ENCODE measurements at places on chromosomes 3 and 15.

DNA sequence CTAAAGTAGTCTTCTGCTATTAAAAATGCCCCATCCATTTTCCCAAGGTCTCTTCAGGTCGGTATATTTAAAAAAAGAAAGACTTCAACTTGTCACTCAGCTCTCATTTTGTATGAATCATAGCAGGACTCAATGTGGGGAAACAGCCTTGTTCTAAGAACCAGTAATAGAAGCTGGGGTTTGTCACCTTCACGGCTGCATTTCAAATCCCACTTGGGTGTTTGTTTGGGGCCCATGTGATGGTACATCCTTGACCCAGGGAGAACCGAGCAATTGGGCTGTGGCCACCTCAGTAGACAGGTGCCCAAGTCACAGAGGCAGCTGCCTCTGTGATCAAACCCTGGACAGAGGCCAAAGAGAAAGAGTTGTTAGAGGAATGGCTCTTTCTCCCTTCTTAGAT lies 70.3 kb upstream of the ARL8B start:
- DNase-seq, result no peak

DNA sequence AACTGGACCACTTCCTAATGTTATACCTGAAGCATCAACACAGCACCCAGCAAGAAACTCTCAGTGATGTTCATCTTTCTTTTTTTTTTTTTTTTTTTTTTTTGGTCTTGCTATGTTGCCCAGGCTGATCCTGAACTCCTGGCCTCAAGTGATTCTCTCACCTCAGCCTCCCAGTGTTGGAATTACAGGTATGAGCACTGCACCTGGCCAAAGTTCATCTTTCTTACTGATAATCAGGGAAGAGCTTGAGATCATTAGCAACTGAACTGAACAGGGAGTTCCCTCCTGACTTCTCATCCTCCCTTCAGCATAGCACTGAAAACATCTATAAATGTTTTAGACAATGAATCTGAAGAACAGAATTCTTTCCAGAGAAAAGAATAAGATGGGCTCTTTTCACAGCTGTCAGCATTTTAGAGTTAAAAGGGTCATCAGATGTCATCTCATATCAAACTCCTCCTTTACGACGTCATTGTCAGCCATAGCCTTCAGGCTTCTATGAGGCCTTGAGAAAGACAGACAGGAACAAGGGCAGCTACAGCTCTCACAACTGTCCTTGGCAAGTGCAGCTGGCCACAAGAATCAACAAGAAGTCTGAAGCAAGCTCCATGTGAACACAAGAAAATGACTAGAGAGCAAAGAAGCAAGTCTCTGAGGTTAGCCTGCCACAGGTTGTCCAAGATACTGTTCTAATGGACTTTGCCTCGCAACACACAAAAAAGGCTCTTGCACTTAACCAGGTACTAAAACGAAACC lies 33.8 kb downstream of the SCAP start:
- no peak for DNase-seq

DNA sequence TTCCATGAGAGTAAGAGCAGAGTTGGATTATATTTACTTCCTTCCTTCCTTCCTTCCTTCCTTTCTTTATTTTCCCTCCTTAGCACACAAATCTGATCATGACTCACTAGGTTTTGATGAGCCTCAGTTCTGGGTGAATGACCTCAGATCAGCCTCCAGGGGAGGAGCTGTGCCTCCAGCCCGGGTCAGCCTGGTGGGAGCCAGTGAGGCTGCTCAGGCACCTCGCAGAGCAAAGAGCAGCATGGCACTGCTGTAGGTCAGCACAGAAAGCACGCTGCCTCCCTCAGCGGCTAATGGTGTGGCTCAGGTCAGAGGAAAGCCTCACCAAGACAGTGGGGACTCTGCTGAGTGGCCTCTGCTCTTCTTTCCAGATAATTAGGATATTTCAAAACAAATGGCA lies 108.5 kb downstream of the SYNPR start:
- DNase-seq, result no peak

- no peak for DNase-seq
Observed at GRCh38 chr3:156793851-156794250, 32.3 kb upstream of the LEKR1 start.

DNA sequence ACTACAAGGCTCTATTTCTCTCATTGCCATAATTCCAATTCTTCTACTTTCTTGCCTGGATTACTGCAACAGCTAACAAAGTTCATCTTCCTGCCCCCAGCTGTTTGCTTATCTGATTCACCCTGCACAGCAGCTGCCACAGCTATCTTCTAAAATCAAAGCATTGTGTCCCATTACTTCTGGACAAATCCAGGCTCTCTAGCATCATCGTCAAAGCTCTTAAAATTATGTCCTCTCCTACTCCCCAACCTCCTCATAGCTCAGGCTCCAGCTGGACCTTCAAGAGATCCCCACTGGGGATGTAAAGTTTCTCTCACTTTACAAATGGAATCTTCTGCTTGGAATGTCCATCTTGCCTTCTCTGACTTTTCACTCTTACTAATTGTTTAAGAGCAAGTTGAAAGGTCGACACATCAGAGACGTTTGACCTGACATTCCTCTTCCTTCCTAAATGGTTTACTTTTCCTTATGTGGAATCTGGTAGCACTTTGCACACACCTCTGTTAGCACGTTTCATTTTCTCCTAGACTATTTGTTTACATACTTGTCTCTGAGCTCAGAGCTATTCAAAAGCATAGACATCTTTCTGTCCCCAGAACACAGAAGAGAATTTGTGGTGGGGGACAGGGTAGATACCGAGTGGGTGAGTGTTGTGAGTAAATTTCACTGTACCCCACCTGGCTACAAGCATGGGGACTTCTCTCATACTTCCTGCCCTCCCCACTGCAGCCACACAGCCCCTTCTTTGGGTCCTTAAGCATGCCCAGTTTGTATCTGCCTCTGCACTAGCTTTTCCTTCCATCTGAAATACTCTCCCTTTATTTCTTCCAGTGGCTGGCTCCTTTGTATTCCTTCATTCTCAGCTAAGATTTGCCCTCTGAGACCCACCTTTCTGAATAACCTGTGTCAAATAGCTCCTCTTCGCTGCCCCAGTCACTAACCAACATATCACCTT lies 77.9 kb downstream of the SERPINI1 start:
- no peak for DNase-seq

GRCh38 chr3:14423963-14424362 lies 21.6 kb downstream of the SLC6A6 start:
- no peak for DNase-seq

DNA sequence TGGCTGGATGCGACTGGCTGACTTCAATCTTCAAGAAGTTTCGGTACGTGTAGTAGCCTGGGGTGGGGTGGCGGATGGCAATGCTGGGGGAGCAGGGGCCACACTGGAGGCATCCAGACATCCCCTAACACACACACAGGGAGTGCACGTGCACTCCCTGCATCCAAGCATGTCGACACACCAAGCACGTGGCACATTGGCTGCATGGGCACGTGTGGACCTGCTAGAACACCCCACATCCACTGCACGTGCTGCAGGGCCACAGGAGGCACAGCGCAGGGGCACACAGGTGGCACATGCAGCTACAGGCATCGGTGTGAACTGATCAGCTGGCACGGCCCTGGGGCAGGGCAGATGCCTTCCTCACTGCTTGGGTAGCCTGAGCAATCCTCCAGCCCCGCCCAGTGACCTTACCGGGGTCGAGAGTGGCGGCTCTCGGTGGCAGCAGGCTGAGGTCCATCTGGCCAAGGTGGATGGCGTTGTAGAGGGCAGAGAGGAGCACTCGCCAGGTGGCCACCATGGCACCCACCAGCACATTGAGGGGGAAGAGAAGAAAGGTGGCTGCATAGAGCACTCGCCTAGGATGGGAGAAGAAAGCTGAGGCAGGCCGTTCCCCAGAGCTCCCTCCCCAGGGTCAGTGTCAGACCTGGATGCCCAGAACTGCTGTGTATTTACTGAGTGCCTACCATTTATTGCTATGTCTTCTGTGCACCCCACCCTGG lies 7.5 kb downstream of the ISLR start:
- no peak for DNase-seq

DNA sequence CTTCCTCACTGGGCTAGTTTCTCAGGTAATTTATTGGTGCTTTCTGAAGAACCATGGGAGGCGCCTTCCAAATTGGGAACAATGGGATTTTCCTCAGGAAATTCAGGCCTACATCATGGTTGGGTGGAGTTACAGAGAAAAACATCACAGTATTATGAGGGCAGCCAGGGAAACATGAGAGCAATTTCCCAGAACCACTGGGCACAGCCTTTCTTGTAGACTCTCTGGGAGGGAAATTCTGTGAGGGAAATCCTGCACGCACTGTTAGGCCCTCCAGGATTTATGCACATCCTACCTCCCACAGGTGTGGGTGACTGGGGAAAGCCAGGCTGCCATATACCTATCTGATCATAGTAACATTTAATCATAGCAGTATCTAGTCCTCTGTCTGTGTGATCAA lies 13.2 kb downstream of the POPDC2 start:
- no peak for DNase-seq

DNA sequence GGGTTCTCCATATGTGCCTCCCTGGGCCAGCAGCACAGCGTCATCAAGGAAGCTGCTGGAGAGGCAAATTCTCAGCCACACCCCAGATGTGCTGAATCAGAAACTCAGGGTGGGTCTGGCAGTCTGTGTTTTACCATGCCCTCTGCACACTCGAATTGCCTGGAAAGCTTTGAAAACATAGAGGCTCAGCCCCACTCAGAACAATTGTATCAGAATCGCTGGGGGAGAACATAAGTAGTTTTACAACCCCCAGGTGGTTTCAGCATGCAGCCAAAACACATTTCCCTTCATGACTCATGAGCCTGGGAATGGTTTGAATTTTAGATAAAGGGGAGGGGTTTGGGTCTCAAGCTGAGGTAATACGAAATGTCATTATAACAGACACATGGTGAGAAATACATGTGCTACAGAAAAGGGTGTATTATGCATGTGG lies 9.6 kb downstream of the TGM4 start:
- no peak for DNase-seq

DNA sequence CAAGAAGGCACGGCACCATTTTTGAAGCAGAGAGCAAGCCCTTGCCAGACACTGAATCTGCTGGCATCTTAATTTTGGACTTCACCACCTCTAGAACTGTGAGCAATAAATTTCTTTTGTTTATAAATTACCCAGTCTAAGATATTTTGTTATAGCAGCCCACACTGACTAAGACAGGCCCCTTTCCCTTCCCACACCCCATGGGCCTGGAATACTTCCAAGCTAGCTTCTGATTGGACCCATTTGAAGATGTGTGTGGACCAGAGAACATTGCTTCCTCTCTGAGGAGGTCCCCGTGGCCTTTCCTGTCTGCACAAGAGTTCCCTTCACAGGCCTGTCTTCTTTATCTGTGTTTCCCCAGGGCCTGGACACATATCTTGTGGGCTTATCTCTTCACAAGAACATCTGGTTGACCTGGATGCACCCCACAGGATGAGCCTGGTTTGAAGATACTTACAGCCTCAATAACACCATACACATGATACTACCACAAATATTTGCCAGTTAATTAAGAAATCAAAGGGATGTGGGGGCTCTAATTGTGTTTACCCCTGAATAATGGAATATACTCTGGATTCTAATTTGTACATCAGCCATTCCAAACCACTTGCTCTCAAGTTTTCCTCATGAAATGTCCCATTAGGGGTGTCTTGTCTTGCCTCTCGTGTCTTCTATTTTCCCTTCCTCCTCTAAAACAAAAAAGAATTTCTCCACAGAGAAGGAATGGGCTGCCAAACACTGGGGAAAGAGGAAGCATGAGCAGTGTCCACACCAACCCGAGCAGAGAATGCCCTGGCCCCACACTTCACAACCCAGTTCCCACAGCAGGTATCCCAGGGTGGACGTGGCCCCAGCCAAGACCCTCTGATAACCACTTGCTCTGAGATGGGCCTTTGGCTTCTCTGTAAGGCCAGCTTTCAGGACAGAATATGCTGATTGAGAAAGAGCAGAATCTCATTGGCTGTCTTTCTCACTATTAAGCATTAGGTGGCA lies 42.5 kb downstream of the GLB1 start:
- no peak for DNase-seq

DNA sequence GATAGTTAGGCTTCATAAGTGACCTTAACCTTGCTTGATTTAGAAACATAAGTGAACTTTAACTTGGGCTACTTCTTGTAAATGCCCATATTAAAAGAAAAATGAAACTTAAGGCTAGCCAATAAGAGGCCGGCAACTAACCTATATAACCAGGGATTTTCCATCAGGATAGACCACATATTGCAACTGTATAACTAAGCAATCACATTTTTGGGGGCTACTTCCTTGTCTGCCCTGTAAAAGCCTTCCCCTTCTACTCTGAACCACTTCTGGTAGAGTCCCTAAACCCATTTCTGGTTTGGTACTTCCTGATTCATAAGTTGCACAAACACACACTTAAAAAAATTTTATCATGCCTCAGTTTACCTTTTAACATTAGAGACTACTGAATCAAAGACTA lies 150.9 kb upstream of the UBE2E2 start:
- DNase-seq, result no peak

DNA sequence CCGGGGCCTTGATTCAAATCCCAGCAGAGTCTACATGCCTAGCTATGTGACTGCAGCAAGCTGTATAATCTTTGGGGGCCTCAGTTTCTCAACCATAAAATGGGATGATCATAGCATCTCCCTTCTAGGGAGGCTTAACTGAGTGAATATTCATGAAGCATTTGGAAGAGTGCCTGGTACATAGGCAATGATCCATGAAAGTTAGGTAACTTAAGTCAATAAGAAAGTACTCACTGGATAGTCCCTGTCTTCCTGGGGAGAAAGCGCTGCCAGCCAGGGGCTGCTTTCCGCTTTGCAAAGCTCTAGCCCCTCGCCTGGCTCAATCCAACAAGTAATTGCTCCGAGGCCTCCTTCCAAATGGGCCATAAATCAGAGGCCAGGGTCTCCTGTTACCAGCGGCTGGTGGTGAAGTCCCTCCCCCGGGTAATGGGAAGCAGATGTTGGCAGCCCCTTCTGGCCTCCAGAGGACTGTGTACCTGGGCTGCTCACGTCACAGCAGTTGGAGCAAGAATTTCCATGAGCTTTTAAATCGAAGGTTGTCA lies 521.9 kb upstream of the PROK2 start:
- DNase-seq, result no peak

- no peak for DNase-seq
Observed at GRCh38 chr15:88512601-88513000, 33.9 kb downstream of the DET1 start.

DNA sequence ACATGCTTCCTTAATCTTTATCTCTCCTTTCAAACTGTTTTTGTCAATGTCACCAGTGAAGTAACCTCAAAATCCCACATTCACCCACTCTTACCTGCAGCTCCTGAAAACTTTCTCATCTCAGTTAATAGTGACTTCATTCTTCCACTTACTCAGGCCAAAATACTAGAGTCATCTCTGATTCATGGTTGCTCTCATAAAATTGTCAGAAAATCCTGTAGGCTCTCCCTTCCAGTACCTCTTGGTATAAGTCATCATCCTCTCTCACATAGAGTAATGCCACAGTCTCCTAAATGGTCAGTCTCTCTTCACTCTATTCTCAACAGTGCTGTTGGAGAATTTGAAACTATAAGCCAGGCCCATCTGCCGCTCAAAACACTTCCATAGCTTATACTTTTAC lies 34.9 kb upstream of the POU1F1 start:
- DNase-seq, result no peak

GRCh38 chr3:112739252-112739965 lies 98.5 kb upstream of the CCDC80 start:
- DNase-seq, result no peak

- DNase-seq, result no peak
Observed at GRCh38 chr15:89089316-89090230, 1.3 kb downstream of the ABHD2 start.

All from stimulated activated CD4-positive, alpha-beta T cell treated with anti-CD3 and anti-CD28 coated beads, Interleukin-15, amount 100 ng/mL, for 48 hours (primary cell).